Left lobe of liver (tissue), 2 donors: ENCODE measurements at places on chromosomes 1 and 21. TPM values are rescaled to one million over a fixed set of nuclear protein-coding genes. Genes with fewer than 3 reads are reported as not detected.

The WNT3A gene
- total RNA-seq, result not detected

The LACTBL1 gene
- total RNA-seq, result not detected

The SERPINC1 gene
- 2,515 TPM for total RNA-seq

The GPBP1L1 gene
- 76.2 TPM for total RNA-seq

The CELA2A gene
- 0.91 TPM for total RNA-seq

The SSU72 gene
- total RNA-seq, result 65.4 TPM

The AVPR1B gene
- not detected for total RNA-seq

The LCE1F gene
- not detected for total RNA-seq

The OSCP1 gene
- 1.2 TPM for total RNA-seq

The LRRC7 gene
- total RNA-seq, result 0.33 TPM

The CRP gene
- total RNA-seq, result 3,370 TPM

The PERM1 gene
- 0.83 TPM for total RNA-seq

The RGSL1 gene
- not detected for total RNA-seq

The LRRIQ3 gene
- total RNA-seq, result 0.30 TPM

The SLFNL1 gene
- not detected for total RNA-seq

The HES2 gene
- total RNA-seq, result 0.13 TPM

The FCRL5 gene
- 0.05 TPM for total RNA-seq

The LHX8 gene
- not detected for total RNA-seq

The TMEM200B gene
- 2.0 TPM for total RNA-seq

The TSPAN1 gene
- total RNA-seq, result 7.7 TPM

The FCGR3A gene
- 25.2 TPM for total RNA-seq

The TRIM17 gene
- not detected for total RNA-seq

The FCRL6 gene
- 0.23 TPM for total RNA-seq

The DNASE2B gene
- total RNA-seq, result not detected

The FAM163A gene
- total RNA-seq, result 0.05 TPM

The ADGRB2 gene
- not detected for total RNA-seq

The FCGR3B gene
- total RNA-seq, result 1.9 TPM

The LAPTM5 gene
- total RNA-seq, result 22.3 TPM

The TIE1 gene
- 8.5 TPM for total RNA-seq

The VWA5B1 gene
- total RNA-seq, result not detected

The AMY1B gene
- not detected for total RNA-seq

The TINAGL1 gene
- 12.0 TPM for total RNA-seq

The NOL9 gene
- 11.1 TPM for total RNA-seq

The AQP10 gene
- total RNA-seq, result not detected

The ATP1A2 gene
- total RNA-seq, result 0.45 TPM

The SLC1A7 gene
- 0.35 TPM for total RNA-seq

The CLIC6 gene
- 0.45 TPM for total RNA-seq

The GCSAML gene
- total RNA-seq, result not detected

The LRRC8C gene
- total RNA-seq, result 0.73 TPM
